ENCODE measurements at places on chromosomes 3 and 15.

DNA sequence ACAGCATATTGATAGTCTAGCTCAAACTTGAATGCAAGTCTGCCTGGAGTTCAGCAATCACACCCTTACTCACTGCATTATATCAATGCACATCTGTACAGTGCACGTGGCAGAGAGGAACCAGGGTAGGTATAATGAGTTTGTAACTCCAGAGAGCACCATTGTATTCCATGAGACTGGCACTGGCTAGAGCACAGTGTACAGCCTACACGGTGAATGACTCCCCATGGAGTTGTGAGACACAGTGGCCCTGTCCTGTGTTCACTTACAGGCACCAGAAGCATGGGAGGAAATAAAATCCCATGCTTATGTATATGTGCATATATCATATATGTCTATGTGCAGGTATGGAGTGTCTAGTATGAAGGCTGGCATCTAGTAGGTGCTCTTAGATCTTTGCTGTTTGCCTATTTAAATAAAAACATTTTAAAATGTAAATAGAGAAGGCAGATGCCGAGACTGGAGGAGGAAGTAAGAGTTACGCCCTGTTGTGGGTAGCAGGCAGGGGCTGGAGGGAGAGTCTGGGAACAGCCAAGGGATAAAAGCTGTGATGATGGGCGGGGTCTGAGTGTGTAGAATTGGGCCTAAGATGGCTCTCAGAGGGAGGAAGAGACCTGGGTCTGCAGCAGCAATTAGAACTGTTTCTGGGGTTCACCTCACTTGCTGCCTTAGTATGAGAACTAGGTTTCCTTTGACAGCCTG is 360.7 kb upstream of the ICE2 start:
- no peak for DNase-seq

DNA sequence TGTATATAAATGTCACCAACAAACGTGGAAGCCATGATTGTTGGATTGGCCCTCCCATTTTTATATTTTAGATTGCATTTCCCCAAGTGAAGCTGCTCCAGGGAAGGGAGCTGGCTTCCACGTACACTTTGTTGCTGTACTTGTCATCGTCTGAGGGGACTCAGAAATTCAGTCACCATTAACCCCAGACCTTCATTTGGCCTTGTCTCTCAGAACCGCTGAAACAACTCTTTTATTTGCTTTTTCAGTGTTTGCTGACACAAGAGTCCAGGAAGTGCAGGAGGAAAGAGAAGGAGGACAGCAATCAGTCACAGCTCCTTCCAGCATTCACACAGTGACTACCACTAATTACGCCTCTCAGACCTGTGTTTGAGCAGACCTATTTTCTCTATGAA is 276.5 kb downstream of the TBL1XR1 start:
- DNase-seq = no peak

DNA sequence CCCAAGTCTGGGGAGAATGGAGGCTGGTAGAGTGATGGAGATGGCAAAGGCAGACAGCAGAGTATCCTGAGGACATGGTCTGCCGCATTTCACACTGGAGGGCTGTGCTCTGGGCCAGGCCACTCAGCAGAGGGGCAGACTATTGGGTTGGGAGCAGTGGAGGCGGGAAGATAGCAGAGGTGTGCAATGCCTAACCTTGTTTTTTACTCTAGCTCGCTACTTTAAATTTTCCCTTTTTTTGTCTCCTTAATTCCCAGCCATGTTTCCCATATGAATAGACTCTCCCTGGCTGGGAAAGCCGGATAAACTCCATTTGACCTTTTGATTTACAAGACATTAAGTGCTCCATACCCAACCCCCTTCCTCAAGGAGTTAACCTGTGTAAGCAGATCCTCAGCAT is 33.5 kb upstream of the ST6GAL1 start:
- DNase-seq = no peak

DNA sequence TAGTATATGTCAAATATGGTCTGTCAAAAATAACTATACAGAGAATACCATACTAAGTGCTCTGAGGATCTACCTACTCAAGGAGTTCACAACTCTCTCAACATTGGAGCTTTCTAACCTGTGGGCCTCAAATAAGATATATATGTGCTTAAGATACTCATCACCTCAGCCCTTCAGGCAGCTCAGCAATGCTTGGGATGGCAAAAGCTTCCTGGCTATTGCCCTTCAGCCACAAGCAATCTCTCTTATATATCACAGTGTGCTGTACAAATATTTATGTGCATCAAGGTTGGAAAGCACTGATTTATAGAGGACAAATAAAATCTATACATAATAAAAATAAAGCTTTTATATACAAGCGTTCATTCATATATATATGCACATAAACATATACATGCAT is 40.3 kb downstream of the ICE2 start:
- DNase-seq = no peak

DNA sequence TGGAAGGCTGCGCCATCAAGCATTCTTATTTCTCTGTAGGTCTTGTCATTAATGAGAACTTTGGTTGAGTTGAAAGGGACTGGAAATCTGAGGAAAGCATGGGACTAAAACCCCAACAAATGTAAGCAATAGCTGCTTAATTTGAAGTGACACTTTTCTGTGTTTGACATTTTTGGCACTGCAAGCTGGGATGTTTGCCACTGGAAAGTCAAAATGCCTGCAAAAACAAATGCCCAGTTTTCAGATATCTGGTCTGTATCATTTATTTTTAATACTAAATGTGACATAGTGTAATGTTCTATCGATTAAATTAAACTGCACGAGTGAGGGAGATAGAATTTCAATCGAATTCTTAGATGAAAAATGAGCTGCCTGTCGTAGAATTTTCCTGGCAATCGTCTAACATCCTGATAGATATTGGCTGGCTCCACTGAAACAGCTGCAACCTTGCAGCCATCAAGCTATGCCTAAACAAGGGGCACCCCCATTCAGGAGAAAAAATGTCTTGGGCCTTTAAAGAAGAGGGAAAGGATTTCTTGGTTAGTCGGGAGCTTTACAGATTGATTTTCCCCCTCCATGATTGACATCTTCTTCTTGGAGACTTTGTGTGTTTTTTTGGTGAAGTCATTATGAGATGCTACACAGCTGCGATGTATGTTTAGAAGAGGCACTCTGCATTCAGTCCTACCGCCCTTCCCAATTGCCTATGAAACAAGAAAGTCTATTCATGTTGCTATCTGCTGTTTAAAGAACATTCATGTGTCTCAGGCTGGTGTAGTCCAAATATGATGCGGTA is 316.7 kb upstream of the TBL1XR1 start:
- no peak for DNase-seq

DNA sequence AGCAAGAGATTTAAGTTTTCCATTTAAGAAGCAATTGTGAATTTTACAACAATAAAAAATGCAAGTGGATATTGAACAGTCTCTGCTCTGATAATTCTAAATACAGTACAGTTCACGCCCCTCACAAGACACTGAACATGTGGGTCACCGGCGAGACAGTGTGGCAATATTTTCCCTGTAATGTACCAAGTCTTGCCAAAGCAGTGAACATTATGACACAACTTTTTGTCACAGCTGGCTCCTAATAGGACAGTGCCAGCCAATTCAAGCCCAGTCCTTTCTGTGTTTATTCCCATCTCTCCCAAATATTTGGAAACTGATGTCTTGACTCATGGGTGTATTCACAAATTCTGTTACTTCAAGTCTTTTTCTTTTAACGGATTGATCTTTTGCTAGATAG is 62.3 kb downstream of the PPARG start:
- no peak for DNase-seq

GRCh38 chr3:11774296-11774877 is 72.3 kb downstream of the TAMM41 start:
- peak; percentile 68 for DNase-seq

DNA sequence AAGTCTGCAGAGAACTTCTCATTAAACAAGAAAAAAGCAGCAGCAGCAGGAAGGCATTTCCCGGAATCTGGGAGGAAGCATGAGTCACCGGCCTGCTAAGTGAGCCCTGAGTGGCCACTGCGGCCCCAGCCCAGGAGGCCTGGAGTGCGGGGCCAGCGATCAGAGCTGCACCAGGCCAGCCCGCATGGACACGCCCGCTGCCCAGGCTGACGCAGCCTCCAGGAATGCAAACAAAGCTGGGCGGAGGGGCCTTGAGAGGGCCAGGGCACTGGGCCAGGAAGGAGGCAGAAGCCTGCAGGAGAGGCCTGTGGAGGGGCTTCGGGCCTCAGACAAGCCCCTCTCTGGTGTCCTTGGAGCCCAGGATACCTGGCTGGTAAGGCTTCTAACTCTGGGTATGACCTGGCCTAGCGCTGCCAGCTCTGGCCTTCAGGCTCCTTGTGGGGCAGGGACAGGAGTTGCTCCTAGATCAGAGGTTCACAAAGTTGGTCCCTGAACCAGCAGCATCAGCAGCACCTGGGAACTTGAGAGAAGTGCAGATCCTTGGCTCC is 101.2 kb downstream of the SMAD6 start:
- DNase-seq = no peak

DNA sequence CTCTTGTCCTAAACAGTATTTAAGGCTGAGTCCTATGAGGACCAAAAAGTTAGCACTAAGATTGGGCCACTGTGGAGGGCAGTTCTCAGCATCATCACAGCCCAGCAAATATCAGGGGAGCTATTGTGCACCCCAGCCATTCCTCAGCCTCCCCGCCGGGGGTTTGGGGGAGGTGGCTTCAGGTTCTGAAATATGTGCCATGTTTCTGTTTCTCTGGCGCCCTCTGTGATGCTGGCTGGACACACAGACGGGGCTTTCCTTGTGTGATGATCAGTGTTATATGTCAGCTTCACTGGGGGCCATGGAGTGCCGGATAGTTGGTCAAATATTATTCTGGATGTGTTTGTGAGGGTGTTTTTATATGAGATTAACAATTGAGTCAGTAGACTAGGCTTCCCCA is 106.8 kb downstream of the GABRG3 start:
- DNase-seq = peak; percentile 33

DNA sequence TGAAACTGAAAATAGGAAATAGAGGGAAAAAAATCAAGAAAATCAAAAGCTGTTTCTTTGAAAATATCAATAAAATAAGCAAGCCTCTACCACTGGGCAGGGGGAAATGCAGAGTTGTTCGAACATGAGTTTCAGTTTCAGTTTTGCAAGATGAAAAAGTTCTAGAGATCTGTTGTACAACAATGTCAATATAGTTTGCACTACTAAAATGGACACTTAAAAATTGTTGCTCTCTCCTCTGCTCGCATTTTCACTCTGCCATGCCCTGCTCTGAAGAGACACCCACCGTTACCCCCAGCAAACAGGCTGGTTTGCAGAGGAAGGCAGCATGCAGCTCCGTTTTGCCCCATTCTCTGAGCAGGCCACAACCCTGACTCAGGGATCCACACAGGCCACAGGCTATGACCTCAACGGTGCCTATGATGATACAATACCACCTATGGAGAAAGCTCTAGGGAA is 64.5 kb downstream of the ZNF148 start:
- no peak for DNase-seq

- DNase-seq = peak; percentile 22
Measured at GRCh38 chr3:40843851-40844548, 319.2 kb downstream of the ZNF621 start.

- DNase-seq = no peak
Measured at GRCh38 chr15:33048255-33048654, 146.3 kb downstream of the FMN1 start.

DNA sequence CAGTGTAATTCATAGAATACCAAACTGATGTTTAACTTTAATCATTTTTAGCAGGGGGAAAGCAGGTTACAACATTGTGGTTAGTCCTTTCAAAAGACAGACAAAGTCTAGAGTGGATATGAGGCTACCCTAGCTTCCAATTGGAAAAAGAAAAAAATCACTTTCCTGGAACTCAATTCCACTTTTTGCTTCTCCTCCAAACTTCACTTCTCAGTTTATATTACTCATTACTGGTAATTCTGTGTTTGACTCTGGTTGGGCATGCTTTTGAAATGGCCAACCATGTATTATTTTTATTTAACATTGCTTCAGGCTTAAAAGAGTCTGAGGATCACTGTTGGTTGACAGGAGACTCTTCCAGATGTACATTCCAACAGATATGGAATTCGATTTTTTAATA is 84.8 kb downstream of the RAP2B start:
- DNase-seq = no peak

- no peak for DNase-seq
Measured at GRCh38 chr3:1190569-1190968, 97.7 kb downstream of the CNTN6 start.

- no peak for DNase-seq
Measured at GRCh38 chr3:81816473-81817250, 55.2 kb upstream of the GBE1 start.

GRCh38 chr15:84099181-84099580 is 136.4 kb upstream of the GOLGA6L4 start:
- DNase-seq = no peak

DNA sequence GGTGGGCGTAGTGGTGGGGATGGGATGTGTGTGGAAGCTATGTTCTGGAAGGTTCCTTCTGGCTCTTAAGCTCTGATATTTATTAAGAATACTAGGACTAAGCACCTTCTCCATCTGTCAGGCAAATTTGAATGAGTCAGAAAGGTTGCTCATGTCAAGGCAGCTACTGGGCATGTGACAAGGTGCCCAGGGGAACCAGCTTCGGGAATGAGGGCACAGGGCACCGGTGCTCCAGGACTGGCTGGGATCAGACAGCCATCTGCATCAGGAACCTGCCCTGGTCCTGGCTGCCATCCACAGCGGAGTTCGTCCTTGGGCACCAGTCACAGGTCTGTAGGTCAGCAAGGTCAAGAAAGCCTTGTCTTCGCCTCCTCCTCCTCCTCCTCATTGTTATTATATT is 32.5 kb downstream of the CA12 start:
- DNase-seq = no peak

DNA sequence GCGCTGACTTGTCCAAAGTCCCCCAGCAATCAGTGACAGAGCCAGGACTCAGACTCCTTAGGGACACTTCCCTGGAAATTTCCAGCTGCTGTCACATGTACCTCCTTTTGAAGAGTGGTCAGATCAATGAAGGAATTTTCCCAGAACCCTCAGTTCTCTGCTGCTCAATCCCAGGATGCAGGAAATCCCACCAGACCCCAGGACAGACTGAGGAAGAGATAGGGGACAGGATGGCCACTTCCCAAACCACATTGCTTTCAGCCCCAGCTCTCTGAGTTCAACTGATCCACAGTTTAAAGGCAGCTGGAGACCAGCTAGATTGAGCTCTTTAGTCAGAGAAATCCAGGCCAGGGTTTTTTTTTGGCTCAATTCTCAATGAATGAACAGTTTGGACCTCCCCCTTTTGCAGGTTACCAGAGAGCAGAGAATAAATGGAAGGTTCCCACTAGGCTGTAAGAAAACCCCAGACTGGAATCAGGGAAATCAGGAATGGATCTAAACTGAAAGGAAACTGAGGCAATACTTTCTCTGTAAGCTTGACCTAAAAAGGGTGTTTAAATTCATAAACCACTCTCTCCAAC is 1.5 kb downstream of the CYP1A1 start:
- no peak for DNase-seq

GRCh38 chr3:29453284-29454001 is 172.6 kb downstream of the RBMS3 start:
- DNase-seq = no peak

DNA sequence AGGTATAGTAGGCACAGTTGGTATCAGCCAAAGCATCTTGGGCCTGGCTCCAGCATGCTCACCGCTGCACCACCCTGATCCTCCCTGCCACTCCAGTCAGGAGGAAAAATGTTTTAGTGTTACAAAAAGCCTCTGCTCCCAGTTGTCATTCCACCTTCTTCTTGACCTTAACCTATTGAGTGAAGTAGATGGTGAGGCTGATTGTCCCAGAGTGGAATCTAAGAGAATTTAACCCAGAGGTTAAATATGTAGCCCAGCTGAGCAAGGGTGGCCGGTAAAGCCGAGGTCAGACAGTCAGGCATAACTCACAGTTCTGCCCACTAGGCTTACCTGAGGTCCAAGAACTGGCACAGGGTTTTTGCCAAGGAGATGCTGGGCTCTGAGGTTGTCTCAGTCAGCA is 30.7 kb upstream of the TNIK start:
- DNase-seq = no peak

GRCh38 chr3:175593331-175593730 is 734.2 kb downstream of the NAALADL2 start:
- no peak for DNase-seq
